ENCODE measurements at places on chromosomes 16 and 17.

DNA sequence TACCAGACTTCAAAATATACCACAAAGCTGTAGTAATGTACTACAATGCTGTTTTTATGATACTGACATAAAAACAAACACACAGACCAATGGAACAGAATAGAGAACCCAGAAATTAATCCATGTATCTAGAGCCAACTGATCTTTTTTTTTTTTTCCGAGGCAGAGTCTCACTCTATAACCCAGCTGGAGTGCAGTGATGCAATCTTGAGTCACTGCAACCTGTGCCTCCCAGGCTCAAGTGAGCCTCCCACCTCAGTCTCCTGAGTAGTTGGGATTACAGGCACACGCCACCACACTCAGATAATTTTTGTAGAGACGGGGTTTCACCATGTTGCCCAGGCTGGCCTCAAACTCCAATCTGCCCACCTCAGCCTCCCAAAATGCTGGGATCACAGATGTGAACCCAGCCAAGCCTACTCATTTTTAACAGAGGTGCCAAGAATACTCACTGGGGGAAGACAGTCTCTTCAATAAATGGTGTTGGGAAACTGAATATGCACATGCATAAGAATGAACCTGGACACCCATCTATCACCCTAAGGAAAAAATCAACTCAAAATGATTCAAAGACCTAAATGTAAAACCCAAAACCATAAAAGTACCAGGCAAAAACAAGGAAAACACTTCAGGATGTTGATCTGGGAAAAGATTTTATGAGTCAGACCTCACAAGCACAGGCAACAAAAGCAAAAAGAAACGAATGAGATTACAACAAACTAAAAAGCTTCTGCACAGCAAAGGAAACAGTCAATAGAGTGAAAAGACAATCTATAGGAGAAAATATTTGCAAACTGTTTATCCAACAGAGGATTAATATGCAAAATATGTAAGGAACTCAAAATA lies 63.1 kb downstream of the STX8 start:
- DNase-seq: peak; percentile 76

GRCh38 chr16:80389338-80389737 lies 151.5 kb upstream of the DYNLRB2 start:
- DNase-seq: no peak

GRCh38 chr17:38354466-38354865 lies 2.8 kb downstream of the SOCS7 start:
- no peak for DNase-seq

DNA sequence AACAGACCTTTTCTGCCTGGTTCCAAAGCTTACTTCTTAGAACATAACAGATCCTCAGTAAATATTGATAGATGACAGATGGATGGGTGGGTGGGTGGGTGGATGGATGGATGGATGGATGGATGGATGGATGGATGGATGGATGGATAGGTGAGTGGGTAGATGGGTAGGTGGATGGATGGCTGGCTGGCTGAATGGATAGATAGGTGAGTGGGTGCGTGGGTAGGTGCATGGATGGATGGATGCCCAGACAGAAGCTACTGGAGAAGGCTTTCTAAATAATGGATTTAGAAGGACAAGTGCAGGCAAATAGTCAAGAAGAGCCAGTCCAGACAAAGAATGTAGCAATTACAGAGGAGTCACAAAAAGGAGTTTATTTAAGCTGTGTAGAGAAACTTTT lies 19.6 kb downstream of the SCNN1G start:
- no peak for DNase-seq

DNA sequence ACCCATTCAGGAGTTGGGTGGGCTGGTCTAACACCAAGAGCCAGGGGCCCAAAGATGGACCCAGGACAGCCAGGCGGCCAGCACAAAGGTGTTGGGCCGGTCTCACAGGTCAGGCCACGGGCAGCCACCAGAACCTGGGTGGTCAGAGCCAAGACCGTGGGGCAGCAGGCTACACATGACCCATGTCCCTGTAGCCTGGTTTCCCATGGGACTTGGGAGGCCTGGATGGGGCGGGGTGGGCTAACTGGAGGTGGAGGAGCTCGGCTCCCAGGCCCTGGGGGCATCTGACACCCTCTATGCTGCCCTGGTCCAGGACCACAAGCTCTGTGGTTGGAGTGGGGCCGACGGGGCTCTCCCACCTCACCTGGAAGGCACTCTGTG lies 17.2 kb downstream of the CTU2 start:
- DNase-seq: no peak

DNA sequence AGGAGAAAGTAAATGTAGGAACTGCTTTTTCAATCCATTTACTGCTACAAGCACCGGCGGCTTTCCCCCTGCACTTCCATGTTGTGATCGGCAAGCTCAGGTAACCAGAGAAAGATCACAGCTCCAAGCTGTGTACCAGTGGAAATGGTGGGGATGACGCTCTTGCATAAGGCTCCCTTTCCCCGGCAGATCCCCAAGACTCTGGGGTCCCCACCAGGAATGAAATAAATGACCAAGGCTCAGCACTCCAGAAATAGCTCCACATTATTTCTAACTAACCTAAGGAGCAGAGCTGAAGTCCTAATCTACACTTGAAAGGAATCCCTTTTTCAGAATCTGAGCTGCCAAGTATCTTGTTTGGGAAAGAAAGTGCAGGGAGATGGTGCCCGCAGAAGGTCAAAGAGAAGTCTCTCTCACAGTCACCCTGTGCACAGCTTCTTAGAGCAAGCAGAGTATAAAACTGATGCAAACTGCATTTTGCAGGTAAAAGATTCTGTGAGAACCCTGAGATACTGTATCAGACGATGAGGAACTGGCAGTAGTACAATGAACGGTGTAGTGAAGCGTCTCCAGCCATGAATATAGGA lies 11.1 kb downstream of the GRB2 start:
- no peak for DNase-seq

- no peak for DNase-seq
Observed at GRCh38 chr16:3321816-3322215, 16.5 kb downstream of the ZNF75A start.

DNA sequence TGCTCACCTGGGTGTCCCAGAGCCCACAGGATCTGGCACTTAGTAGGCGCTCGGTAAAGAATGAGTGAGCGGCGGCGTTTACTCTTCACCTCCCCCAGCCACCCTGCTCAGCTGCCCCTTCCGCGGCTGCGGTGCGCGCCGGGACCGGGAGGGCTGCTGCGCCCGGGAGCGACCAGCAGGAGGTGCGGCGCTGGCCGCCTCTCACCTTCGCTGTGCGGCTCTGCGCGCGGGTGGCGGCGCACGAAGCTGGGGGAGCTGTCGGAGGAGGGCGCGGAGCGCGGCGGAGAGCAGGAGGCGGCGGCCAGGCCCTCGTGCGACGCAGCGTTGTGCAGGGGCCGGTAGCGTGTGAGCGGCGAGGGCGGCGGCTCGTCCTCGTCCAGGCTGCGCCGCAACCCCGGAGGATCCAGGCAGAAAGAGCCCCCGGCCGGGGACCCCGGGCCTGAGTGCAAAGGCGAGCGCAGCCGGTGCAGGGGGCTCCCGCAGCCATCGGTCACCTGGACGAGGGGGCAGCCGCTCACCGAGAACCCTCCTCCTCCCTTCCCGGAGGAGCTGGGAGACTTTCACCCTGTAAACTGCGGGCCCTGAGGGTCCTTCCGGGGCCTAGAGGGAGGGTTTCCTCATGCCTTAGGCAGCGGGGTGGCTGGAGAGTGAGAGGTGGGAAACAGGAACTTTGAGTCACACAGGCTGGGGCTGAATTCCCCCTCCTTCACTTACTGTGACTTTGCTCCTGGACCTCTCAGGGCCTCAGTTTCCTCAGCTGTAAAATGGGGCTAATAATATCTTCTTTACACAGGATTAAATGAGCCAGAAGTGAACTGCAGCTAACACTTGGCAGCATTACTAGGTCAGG lies 12.5 kb downstream of the SAMD14 start:
- DNase-seq: peak; percentile 94

DNA sequence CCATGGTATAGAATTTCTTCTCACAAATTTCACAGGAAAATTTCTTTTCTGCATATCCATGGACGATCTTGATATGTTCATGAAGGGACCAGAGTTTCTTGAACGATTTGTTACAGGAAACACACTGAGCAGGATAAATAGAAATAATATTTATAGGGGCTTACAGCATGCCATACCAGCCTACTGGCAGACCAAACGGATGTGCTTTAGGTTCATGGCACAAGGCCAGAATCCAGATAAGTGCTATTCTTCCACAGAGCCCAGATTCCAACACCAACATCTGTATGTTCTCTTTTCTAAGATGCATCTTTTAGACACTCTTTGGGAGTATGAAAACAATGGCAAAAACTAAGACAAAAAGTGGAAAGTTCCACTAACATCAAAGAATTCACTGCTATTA lies 49.3 kb downstream of the ZNF652 start:
- no peak for DNase-seq

GRCh38 chr17:77729587-77729986 lies 228.9 kb upstream of the TNRC6C start:
- DNase-seq: peak; percentile 26

DNA sequence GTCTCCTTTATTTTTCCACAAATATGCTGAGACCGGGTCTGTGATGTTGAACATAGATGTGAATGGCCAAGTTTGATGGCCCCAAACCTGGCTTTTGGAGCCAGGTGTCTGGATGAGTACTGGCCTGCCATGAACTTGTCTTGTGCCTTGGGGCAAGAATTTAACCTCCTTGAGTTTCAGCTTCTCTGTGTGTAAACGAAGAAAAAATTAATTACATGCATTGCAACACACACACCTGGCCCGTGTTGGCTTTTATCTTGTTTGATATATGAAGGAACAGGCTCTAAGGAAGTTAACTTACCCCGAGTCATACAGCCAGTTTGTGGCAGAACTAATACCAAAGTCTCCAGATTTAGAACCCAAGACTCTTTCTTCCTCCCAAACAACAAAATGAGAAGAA lies 13.1 kb downstream of the FBXO39 start:
- no peak for DNase-seq

GRCh38 chr17:13640551-13640950 lies 38.8 kb upstream of the HS3ST3A1 start:
- DNase-seq: no peak

- DNase-seq: peak; percentile 80
Observed at GRCh38 chr17:19753051-19753509, 5.0 kb upstream of the ALDH3A1 start.

GRCh38 chr17:7576432-7576937 lies 3.0 kb upstream of the CD68 start:
- no peak for DNase-seq

GRCh38 chr17:28725660-28726225 lies 290 bp downstream of the TLCD1 start:
- DNase-seq: peak; percentile 98

DNA sequence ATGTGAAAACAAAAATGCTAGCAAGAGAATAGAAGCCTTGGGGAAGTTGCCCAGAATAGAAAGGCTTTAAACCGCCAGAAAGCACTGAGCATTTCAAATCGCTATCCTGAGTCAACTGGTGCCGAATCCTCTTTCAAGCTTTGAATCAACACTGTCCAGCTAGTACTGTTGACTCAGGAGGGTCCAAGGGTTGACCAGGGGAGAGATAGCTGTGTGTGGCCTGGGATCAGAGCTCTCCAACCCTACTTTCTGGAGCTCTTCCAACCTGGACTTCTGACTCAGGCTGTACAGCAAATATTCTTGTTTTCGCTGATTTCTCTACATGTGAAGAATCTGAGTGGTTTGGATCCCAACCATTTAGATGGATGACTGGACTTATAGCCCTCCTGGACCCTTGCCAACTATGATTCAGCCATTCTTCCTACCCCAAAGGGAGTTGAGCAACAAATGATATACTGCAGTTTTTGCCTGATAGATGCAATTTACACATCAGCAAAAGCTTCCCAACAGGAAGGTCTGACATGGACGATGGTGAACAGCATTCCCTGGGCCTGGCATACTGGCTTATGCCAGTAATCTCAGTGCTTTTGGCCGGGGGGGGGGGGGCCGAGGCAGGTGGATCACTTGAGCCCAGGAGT lies 154.0 kb upstream of the SDK2 start:
- DNase-seq: no peak

DNA sequence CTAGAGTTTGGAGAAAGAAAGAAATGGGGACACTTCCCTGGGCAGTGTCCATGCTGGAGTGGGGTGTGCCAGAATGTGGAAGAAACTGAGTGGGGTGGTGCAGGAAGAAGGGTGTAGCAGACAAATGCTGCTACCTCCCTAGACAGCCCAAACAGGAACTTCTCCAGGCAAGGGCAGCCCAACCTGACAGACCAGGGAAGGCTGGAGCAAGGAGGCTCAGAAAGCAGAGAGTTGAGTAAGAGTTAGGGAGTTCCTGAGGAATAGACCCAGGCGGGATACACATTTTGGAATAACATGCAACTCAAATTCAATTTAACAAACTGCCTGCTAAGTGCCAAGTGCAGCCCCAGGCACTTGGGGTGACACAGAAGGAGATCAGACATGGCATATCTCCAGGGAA lies 1.0 kb upstream of the MYO18A start:
- no peak for DNase-seq

DNA sequence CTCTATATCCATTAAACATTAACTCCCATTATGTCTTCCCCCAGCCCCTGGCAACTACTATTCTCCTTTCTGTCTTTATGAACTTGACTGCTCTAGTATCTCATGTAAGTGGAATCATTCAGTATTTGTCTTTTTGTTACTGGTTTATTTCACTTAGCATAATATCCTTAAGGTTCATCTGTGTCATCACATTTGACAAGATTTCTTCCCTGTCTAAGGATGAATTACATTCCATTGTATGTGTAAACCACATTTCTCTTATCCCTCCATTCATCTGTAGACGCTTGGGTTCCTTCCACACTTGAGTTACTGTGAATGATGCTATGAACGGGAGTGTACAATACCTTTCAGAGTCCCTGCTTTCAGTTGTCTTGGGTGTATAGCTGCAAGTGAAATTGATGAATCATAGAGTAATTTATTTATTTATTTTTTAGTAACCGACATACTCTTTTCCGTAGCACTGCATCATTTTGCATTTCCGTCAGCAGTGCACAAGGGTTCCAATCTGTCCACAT lies 399.7 kb upstream of the RBFOX1 start:
- DNase-seq: no peak

GRCh38 chr17:79192503-79193351 lies 118.1 kb downstream of the ENGASE start:
- peak; percentile 91 for DNase-seq

- DNase-seq: peak; percentile 83
Observed at GRCh38 chr16:67279296-67280089, at the start of gene PLEKHG4. Gene PLEKHG4, plus strand, starts transcription at chr16:67279532. Its CDS starts 513 bp downstream, at chr16:67280045.

DNA sequence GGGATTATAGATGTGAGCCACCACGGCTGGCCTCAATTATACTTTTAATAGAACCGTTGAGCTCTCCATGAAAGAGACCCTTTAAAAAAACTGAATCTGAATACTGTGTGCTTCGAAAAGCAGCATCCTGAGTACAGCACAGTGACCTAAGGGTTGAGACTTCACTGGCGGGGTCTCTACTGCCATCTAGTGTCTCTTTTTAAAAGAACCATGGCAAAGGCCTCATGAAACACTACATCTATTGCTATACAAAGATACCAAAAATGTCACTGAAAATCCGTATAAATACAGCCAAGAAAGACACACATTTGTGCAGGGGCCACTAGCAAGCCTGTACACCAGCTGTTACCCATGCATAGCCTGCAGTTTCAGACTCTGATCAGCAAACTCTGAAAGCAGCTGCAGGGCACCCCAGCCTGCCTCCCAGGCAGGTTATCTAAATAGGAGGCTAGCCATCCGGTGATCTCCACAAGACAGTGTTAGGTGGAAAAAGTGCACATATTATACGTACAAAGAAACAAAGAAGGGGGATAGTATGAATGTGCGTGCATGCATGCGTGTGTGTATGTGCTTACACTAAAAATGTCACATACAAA lies 35.3 kb downstream of the NPLOC4 start:
- DNase-seq: peak; percentile 78

- DNase-seq: no peak
Observed at GRCh38 chr17:17924131-17924856, 47.9 kb downstream of the TOM1L2 start.
